CD4-positive, alpha-beta T cell (primary cell): ENCODE measurements at places on chromosomes 4 and X. TPM values are rescaled to one million over a fixed set of nuclear protein-coding genes. Genes with fewer than 3 reads are reported as not detected.

- H3K4me1 ChIP-seq = no peaks in the 10 kb centered on the region
- H3K27me3 ChIP-seq = no peaks in the 10 kb centered on the region
- H3K4me3 ChIP-seq = no peak overlapping the region
- DNase-seq = no peak
- no peak overlapping the region for H3K27ac ChIP-seq
Observed at GRCh38 chr4:120750152-120750525, 172.4 kb downstream of the PRDM5 start.

- H3K27ac ChIP-seq = no peak overlapping the region
- DNase-seq = no peak
- no peaks in the 10 kb centered on the region for H3K27me3 ChIP-seq
- H3K4me3 ChIP-seq = no peak overlapping the region
Observed at GRCh38 chrX:149124526-149125108, 380.5 kb downstream of the IDS start.

DNA sequence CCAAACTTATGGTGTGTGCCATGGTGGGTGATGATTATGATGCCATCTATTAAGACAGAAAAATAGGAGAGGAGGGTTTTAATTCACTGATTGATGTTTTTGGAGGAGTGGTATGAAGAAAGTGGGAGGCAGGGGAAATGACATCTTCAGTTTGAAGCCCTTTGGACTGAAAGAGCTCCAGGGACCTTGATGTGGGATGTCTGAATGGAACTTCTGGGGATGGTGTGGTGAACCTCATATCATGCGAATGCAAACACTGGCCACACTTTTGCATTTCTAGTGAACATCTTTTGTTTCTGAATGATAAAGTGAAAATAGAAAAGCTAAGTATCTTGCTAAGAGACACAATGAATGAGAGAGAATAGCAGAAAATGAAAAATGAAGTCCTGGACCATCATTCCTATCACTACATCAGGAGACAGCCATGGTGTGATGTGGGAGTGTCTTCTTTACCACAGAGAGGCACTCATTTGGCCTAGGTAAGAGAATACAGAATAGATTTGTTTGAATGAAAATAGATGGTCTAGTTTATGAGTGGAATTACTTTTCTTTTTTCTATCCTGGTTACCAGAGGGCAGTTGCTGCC is 123.5 kb downstream of the ZNF827 start:
- no peak overlapping the region for H3K27ac ChIP-seq
- no peaks in the 10 kb centered on the region for H3K4me1 ChIP-seq
- H3K4me3 ChIP-seq = no peak overlapping the region
- peaks cover 10% of the 10 kb centered on the region for H3K36me3 ChIP-seq

- no peak overlapping the region for H3K4me3 ChIP-seq
- H3K36me3 ChIP-seq = no peaks in the 10 kb centered on the region
- peaks cover 15% of the 10 kb centered on the region for H3K27me3 ChIP-seq
- no peaks in the 10 kb centered on the region for H3K4me1 ChIP-seq
- no peak for DNase-seq
- no peak overlapping the region for H3K27ac ChIP-seq
Observed at GRCh38 chr4:3494462-3494871, 31.4 kb downstream of the DOK7 start.

DNA sequence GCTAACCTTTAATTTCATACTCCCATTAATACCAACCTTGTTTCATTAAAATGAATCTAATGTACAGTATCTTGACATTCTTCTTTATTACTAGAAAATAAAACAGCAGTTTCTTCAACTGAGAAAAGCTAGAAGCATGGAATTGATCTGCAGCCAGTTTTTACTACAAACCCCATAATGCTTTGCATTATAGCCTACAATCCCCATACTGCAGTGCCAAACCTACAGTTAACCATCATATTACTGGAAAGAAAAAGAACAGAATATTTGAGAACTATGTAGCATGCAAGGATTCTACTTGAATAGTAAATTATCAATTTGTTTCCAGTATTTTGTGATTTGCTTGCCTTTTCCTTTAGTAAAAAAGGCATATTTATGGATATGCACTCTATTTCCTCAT is 3.2 kb upstream of the IL1RAPL1 start:
- no peaks in the 10 kb centered on the region for H3K27me3 ChIP-seq
- no peak overlapping the region for H3K4me3 ChIP-seq
- no peaks in the 10 kb centered on the region for H3K36me3 ChIP-seq
- H3K27ac ChIP-seq = no peak overlapping the region
- H3K4me1 ChIP-seq = no peaks in the 10 kb centered on the region

DNA sequence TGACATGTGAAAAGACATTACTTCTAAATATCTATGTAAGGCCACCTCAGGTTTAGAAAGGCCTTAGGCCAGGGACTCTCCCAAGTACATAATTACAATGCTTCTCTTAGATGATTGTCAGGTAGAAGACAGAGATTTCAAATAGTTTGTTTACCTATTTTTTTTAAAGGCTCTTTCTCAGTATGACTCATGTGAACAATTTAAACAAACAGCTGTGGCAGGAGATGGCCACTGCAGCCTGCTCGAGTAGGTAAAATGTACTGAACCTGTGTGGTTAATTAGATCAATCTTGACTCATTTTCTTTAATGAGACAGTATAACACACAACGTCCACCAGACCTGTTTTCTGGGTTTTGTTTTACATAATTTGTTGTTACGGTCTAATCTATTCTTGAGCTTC is 50.2 kb downstream of the LEF1 start:
- H3K4me1 ChIP-seq = peaks cover 49% of the 10 kb centered on the region
- no peaks in the 10 kb centered on the region for H3K27me3 ChIP-seq
- H3K4me3 ChIP-seq = no peak overlapping the region
- DNase-seq = peak; percentile 52
- peaks cover 15% of the 10 kb centered on the region for H3K36me3 ChIP-seq
- peak overlapping the region; percentile 58 for H3K27ac ChIP-seq

- no peaks in the 10 kb centered on the region for H3K27me3 ChIP-seq
- H3K27ac ChIP-seq = no peak overlapping the region
- no peaks in the 10 kb centered on the region for H3K4me1 ChIP-seq
Observed at GRCh38 chrX:85611926-85612325, 232.5 kb upstream of the POF1B start.

- H3K36me3 ChIP-seq = no peaks in the 10 kb centered on the region
- DNase-seq = no peak
- no peak overlapping the region for H3K27ac ChIP-seq
- H3K4me3 ChIP-seq = no peak overlapping the region
- H3K27me3 ChIP-seq = no peaks in the 10 kb centered on the region
Observed at GRCh38 chrX:17544821-17545220, 169.8 kb downstream of the NHS start.

GRCh38 chr4:48640225-48640624 is 139.9 kb downstream of the FRYL start:
- no peak overlapping the region for H3K27ac ChIP-seq
- H3K36me3 ChIP-seq = no peaks in the 10 kb centered on the region
- no peaks in the 10 kb centered on the region for H3K27me3 ChIP-seq
- no peak overlapping the region for H3K4me3 ChIP-seq

- DNase-seq = no peak
- H3K27ac ChIP-seq = no peak overlapping the region
- no peaks in the 10 kb centered on the region for H3K36me3 ChIP-seq
- H3K27me3 ChIP-seq = no peaks in the 10 kb centered on the region
- H3K4me3 ChIP-seq = no peak overlapping the region
Observed at GRCh38 chr4:4694296-4694772, 152.5 kb upstream of the STX18 start.

- H3K27me3 ChIP-seq = no peaks in the 10 kb centered on the region
- H3K36me3 ChIP-seq = no peaks in the 10 kb centered on the region
- no peak for DNase-seq
- H3K4me3 ChIP-seq = no peak overlapping the region
Observed at GRCh38 chrX:18883234-18883960, 100.5 kb downstream of the PHKA2 start.

GRCh38 chr4:138113819-138114400 is 128.2 kb downstream of the SLC7A11 start:
- no peaks in the 10 kb centered on the region for H3K27me3 ChIP-seq
- no peaks in the 10 kb centered on the region for H3K4me1 ChIP-seq
- H3K4me3 ChIP-seq = no peak overlapping the region
- no peak for DNase-seq

GRCh38 chrX:15758140-15758539 is 20.1 kb downstream of the CA5B start:
- peaks cover 63% of the 10 kb centered on the region for H3K4me1 ChIP-seq
- H3K27ac ChIP-seq = peak overlapping the region; percentile 23
- DNase-seq = no peak

GRCh38 chr4:176539091-176539784 is 219.5 kb downstream of the SPCS3 start:
- no peaks in the 10 kb centered on the region for H3K4me1 ChIP-seq
- H3K4me3 ChIP-seq = no peak overlapping the region
- H3K27ac ChIP-seq = no peak overlapping the region
- DNase-seq = no peak

- no peak overlapping the region for H3K4me3 ChIP-seq
- no peak for DNase-seq
- H3K36me3 ChIP-seq = no peaks in the 10 kb centered on the region
- H3K27me3 ChIP-seq = no peaks in the 10 kb centered on the region
- H3K27ac ChIP-seq = no peak overlapping the region
Observed at GRCh38 chr4:56863441-56864139, 42.1 kb upstream of the SPINK2 start.

DNA sequence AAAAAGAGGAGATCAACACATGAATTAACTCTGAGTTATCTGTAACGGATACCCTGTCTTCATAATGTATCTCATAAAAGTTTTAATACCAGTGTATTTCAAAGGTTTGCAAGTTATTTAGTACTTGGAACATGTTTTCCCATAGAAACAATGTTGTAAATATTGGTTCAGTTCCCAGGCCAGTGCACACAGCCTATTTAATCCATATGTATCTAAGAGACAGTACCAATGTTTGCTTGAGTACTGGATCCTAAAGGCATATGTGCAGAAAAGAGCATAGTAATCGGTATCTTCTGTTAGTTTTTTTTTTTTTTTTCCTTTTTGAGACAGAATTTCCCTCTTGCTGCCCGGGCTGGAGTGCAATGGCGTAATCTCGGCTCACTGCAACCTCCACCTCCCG is 46.1 kb downstream of the SLIT2 start:
- H3K27ac ChIP-seq = no peak overlapping the region
- H3K4me1 ChIP-seq = no peaks in the 10 kb centered on the region
- H3K4me3 ChIP-seq = no peak overlapping the region
- no peaks in the 10 kb centered on the region for H3K27me3 ChIP-seq

DNA sequence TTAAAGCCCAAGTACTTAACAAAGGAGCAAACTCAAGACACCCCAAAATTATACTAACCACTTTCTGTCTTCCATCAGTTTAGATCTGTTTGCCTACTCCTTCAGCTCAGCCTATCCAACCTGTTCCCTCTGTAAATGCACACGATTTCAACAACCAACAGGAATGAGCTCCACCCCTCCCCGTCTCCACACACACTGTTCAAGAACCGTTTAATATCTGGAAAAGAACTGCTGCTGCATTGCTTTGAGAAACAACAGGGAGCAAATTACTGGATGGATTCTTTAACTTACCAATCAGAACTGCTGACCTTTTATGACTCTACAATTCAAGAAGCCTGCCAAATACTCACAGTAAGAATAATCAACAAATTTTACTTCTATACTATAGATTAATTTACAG is 87.0 kb downstream of the FBXW7 start:
- no peak for DNase-seq
- no peaks in the 10 kb centered on the region for H3K4me1 ChIP-seq
- H3K36me3 ChIP-seq = no peaks in the 10 kb centered on the region
- no peak overlapping the region for H3K27ac ChIP-seq
- H3K4me3 ChIP-seq = no peak overlapping the region

GRCh38 chr4:59987289-59987688 is 1212.8 kb upstream of the ADGRL3 start:
- DNase-seq = no peak
- H3K36me3 ChIP-seq = no peaks in the 10 kb centered on the region
- H3K27ac ChIP-seq = no peak overlapping the region
- H3K4me1 ChIP-seq = no peaks in the 10 kb centered on the region
- no peak overlapping the region for H3K4me3 ChIP-seq
- H3K27me3 ChIP-seq = no peaks in the 10 kb centered on the region

GRCh38 chrX:71652405-71652804 is 14.9 kb upstream of the LOC101059915 start:
- H3K4me3 ChIP-seq = no peak overlapping the region
- H3K27me3 ChIP-seq = no peaks in the 10 kb centered on the region
- peaks cover 6% of the 10 kb centered on the region for H3K4me1 ChIP-seq
- H3K36me3 ChIP-seq = no peaks in the 10 kb centered on the region
- H3K27ac ChIP-seq = no peak overlapping the region
- peak; percentile 70 for DNase-seq

DNA sequence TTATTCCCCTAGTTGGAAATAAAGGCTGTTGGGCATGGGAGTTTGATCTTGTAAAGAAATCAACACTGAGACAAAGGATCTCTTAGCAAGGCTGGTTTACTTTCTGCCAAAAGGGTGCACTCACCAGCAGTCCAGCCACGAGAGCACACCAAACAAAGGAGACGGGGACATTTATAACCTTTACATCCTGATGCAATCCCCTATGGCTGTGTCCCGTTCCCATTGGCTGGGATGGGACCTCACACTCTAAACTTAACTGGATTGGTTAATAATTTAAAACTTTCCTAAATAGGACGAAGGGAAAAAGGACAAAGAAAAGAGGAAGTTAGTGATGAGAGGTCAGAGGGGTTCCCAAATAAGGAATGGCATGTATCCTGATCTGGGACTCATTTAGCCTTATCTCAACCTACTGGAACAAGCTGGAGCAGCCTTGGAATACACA is 17.9 kb downstream of the METAP1 start:
- no peaks in the 10 kb centered on the region for H3K27me3 ChIP-seq
- no peaks in the 10 kb centered on the region for H3K36me3 ChIP-seq
- no peak for DNase-seq
- no peaks in the 10 kb centered on the region for H3K4me1 ChIP-seq

- no peaks in the 10 kb centered on the region for H3K4me1 ChIP-seq
- H3K27me3 ChIP-seq = no peaks in the 10 kb centered on the region
- no peak overlapping the region for H3K4me3 ChIP-seq
- no peak for DNase-seq
- no peak overlapping the region for H3K27ac ChIP-seq
Observed at GRCh38 chr4:122525865-122526264, 69.3 kb upstream of the IL2 start.

DNA sequence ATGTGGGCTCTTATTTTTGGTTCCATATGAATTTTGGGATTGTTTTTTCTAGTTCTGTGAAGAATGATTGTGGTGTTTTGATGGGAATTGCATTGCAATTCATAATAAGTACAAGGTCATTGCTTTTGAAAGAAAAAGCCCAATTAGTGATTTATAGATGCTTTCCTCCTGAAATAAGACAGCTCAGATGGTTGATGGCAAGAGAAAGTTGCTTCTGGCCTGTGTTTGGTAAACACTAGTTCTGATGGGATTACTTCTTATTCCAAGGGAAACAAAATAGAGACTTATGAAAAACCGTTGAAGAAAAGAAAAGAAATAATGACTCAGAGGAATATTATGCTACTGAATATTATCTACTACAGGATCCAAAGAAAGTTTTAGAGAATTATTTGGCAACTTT is 144.9 kb downstream of the SPANXA1 start:
- no peak overlapping the region for H3K4me3 ChIP-seq
- no peak overlapping the region for H3K27ac ChIP-seq
- DNase-seq = no peak
- H3K4me1 ChIP-seq = no peaks in the 10 kb centered on the region
- no peaks in the 10 kb centered on the region for H3K27me3 ChIP-seq

The PLP1 gene
- total RNA-seq = not detected

The PDLIM5 gene
- total RNA-seq = 23.1 TPM

The TBX22 gene
- not detected for total RNA-seq

The SUPT20HL1 gene
- total RNA-seq = not detected

The RCHY1 gene
- 33.6 TPM for total RNA-seq

The FAAH2 gene
- 7.4 TPM for total RNA-seq

The DUX4 gene
- not detected for total RNA-seq

The STIM2 gene
- 54.9 TPM for total RNA-seq

The STARD8 gene
- 0.22 TPM for total RNA-seq

The AWAT1 gene
- total RNA-seq = not detected

The TMPRSS11F gene
- not detected for total RNA-seq

The INTU gene
- total RNA-seq = not detected

The VEGFD gene
- not detected for total RNA-seq

The ANXA3 gene
- not detected for total RNA-seq

The GPC4 gene
- total RNA-seq = not detected
